ENCODE measurements at places on chromosomes 5 and 9. TPM values are rescaled to one million over a fixed set of nuclear protein-coding genes. Genes with fewer than 3 reads are reported as not detected.

DNA sequence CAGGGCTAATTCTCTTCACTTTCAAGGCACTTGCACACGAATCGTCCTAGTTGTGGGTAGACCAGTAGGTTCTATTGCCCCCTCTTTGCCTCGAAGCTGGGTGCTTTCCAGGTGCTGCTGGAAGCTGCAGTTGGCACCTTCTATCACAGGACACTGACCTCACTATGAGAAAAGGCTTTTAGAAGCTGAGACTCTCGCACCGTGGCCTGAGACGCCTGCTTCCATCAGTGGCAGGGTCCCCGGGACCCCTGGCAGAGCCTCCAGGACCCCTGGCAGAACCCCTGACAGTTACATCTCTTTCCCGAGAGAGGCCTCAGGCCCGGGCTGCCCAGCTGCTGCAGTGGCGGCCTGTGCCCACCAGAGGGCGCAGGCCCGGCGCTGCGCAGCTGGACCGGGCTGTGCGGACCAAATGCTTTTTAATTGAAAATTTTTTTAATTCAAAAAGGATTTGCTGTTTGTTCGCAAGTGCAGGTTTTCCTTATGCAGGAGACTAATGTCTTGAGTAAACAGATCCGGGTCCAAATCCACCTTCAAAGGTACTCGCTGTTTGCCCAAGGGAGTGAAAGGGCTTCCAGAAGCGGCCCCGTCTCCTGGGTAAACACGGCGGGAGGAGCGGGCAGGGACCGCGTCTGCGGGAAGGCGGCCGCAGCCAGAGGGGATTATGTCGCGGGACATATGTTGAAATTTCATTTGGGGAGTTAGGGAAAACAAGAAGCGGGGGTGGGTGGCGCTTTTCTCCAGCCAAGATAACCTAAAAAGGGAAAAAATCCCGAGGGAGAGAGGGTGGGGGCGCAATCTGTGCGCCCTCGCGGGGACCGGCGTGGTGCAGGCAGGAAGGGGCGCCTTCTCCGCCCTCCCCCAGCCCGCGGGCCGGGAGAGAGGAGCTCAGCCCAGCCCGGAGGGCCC is 114.5 kb upstream of the LMX1B start:
- H3K27me3 ChIP-seq: no peaks in the 10 kb centered on the region
- no peak for DNase-seq
- H3K4me1 ChIP-seq: peaks cover 11% of the 10 kb centered on the region
- peak overlapping the region; percentile 44 for H3K4me3 ChIP-seq
- H3K27ac ChIP-seq: no peak overlapping the region

URM1 gene
- 62.3 TPM for total RNA-seq

FGF10 gene
- 0.54 TPM for total RNA-seq

SLC25A48 gene
- total RNA-seq: 1.8 TPM

DNA sequence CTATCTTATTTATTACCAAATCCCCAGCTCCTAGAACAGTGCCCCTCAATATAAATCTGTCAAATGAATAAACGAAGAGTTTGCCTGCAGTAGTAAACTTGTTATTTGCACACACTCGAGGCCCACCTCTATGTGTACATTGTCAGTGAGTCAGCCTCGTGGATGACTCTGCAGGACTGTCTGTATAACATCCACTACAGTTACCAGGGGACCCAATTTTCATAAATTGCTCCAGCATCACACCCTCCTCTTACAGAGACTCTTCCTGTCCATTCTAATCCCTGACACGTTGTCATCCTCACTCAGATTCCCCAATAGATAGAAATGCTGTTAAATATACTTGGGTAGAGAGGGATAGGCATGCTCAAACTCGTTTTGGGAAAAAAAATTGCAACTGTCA is 478.5 kb downstream of the RAB3C start:
- H3K4me1 ChIP-seq: no peaks in the 10 kb centered on the region
- no peaks in the 10 kb centered on the region for H3K36me3 ChIP-seq
- DNase-seq: no peak
- no peak overlapping the region for H3K27ac ChIP-seq
- H3K4me3 ChIP-seq: no peak overlapping the region

- no peak overlapping the region for H3K27ac ChIP-seq
- H3K27me3 ChIP-seq: no peaks in the 10 kb centered on the region
- DNase-seq: no peak
- no peaks in the 10 kb centered on the region for H3K36me3 ChIP-seq
- peaks cover 16% of the 10 kb centered on the region for H3K4me1 ChIP-seq
These were observed 100.6 kb upstream of the IER5L start for GRCh38 chr9:129278391-129279237.

DNA sequence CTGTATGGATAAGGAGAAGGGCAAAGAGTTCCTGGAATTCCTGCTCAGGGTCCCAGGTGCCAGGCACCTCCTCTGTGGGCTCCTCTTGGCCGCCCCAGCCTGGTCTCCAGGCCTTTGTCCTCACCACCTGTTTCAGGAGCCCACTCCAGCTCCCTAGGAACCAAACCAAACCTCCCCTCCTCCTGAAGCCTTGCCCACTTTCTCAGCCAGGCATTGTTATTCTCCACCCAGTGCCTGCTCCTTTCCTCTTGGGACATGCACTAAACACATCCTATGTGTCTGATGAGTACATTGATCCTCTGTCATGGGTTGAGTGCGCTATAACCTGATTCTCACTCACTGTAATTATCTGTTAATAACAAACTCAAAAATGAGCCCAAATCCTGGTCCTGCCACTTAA is 189.8 kb downstream of the SPOCK1 start:
- no peaks in the 10 kb centered on the region for H3K27me3 ChIP-seq
- H3K36me3 ChIP-seq: no peaks in the 10 kb centered on the region
- H3K27ac ChIP-seq: no peak overlapping the region
- DNase-seq: no peak
- H3K4me3 ChIP-seq: no peak overlapping the region
- peaks cover 13% of the 10 kb centered on the region for H3K4me1 ChIP-seq

PRPF4 gene
- total RNA-seq: 36.8 TPM

DNA sequence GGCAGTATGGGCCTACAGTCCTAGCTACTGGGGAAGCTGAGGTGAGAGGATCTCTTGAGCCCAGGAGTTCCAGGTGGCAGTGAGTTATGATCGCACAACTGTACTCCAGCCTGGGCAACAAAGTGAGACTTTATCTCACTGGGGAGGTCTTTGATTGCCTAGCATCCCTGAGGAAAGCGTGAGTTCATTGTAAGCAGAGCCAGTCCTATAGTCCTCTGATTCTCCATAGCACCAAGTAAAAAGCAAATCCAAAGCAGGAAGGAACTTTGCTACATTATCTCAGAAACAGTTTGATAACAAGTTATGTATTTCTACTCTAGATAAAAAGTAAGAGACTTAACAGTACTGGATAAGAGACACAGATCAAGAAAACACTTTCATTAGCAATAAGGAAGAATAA is 37.6 kb downstream of the ANKRD31 start:
- H3K36me3 ChIP-seq: no peaks in the 10 kb centered on the region
- H3K27ac ChIP-seq: no peak overlapping the region
- DNase-seq: no peak
- H3K4me1 ChIP-seq: no peaks in the 10 kb centered on the region
- no peak overlapping the region for H3K4me3 ChIP-seq

TPPP gene
- 0.65 TPM for total RNA-seq

- no peak for DNase-seq
- H3K36me3 ChIP-seq: 0 out of 2 replicates have a peak, but pooled peaks cover 9% of the 10 kb centered on the region
- H3K4me1 ChIP-seq: no peaks in the 10 kb centered on the region
- H3K27me3 ChIP-seq: no peaks in the 10 kb centered on the region
These were observed 524 bp downstream of the FUBP3 start for GRCh38 chr9:130579738-130580463.

AGXT2 gene
- not detected for total RNA-seq

DIMT1 gene
- 39.2 TPM for total RNA-seq

- H3K4me1 ChIP-seq: peaks cover 3% of the 10 kb centered on the region
- no peak for DNase-seq
- H3K27ac ChIP-seq: no peak overlapping the region
- no peaks in the 10 kb centered on the region for H3K27me3 ChIP-seq
These were observed 2.6 kb downstream of the CLPTM1L start for GRCh38 chr5:1342268-1342667.

- H3K4me1 ChIP-seq: peaks cover 3% of the 10 kb centered on the region
- no peak for DNase-seq
These were observed 59.7 kb downstream of the GNA14 start for GRCh38 chr9:77588271-77588937.

NMUR2 gene
- total RNA-seq: not detected

- no peak overlapping the region for H3K27ac ChIP-seq
- DNase-seq: no peak
- H3K4me3 ChIP-seq: no peak overlapping the region
These were observed 386.9 kb upstream of the TLE4 start for GRCh38 chr9:79184831-79185230.

- H3K36me3 ChIP-seq: no peaks in the 10 kb centered on the region
- DNase-seq: no peak
- H3K27ac ChIP-seq: no peak within 1 kb of the TSS
- no peak within 1 kb of the TSS for H3K4me3 ChIP-seq
These were observed at the start of gene CARD9 for GRCh38 chr9:136373300-136374182. Gene CARD9, minus strand, starts transcription at chr9:136373669. Its CDS starts 1,591 bp downstream, at chr9:136372078.

PCDHA9 gene
- total RNA-seq: 0.36 TPM

DNA sequence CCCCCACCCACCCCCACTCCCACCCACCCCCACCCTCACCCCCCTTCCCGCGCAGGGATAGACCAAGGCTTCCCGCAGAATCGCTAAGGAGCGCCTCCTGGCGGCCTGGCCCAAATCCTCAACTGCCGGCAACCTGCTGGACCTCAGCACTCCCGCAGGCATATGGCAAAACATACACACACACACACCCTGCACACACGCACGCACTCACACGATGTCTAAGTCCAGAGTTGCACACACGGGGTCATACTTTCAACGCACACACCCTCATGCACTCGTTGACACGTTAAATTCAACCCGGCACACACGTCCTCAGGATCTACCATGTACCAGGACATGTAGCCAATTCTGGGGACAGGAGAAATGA is 1.7 kb downstream of the CPLX2 start:
- peaks cover 7% of the 10 kb centered on the region for H3K27me3 ChIP-seq
- H3K4me1 ChIP-seq: peaks cover 8% of the 10 kb centered on the region
- peak; percentile 92 for DNase-seq
- no peaks in the 10 kb centered on the region for H3K36me3 ChIP-seq
- no peak overlapping the region for H3K27ac ChIP-seq

CCDC183 gene
- total RNA-seq: 1.6 TPM

- no peak overlapping the region for H3K27ac ChIP-seq
- H3K27me3 ChIP-seq: peaks cover 20% of the 10 kb centered on the region
- H3K36me3 ChIP-seq: no peaks in the 10 kb centered on the region
These were observed 10.5 kb upstream of the OLFM1 start for GRCh38 chr9:135076876-135077430.

GRCh38 chr9:83355729-83356151 is 182.5 kb downstream of the FRMD3 start:
- H3K4me1 ChIP-seq: no peaks in the 10 kb centered on the region
- DNase-seq: no peak
- H3K36me3 ChIP-seq: no peaks in the 10 kb centered on the region

GRCh38 chr5:44821164-44821563 is 12.4 kb downstream of the MRPS30 start:
- no peaks in the 10 kb centered on the region for H3K36me3 ChIP-seq
- H3K27ac ChIP-seq: no peak overlapping the region
- H3K4me1 ChIP-seq: no peaks in the 10 kb centered on the region
- DNase-seq: no peak
- no peaks in the 10 kb centered on the region for H3K27me3 ChIP-seq

DNA sequence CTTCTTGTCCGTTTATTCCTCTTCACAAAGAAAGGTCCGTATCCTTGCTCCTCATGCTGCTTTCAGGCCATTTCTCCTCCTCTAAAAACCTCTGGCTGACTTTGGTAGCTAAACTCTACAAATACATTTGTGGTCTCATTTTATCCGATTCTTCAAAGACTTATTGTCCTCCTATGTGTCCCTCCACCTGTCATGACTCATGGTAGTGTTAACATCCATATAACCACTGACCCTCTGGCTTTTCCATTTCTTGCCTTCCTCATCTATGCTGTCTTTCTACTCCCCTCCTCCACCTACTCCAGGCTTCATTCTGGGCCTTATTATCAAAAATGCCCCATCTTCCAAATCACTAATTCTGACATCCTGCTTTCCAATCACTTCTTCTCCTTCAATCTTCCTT is 4.1 kb upstream of the SEMA6A start:
- no peak overlapping the region for H3K27ac ChIP-seq
- H3K36me3 ChIP-seq: no peaks in the 10 kb centered on the region
- no peaks in the 10 kb centered on the region for H3K27me3 ChIP-seq
- DNase-seq: no peak
- peaks cover 2% of the 10 kb centered on the region for H3K4me1 ChIP-seq
- no peak overlapping the region for H3K4me3 ChIP-seq

PCDHGA5 gene
- 1.3 TPM for total RNA-seq

DNA sequence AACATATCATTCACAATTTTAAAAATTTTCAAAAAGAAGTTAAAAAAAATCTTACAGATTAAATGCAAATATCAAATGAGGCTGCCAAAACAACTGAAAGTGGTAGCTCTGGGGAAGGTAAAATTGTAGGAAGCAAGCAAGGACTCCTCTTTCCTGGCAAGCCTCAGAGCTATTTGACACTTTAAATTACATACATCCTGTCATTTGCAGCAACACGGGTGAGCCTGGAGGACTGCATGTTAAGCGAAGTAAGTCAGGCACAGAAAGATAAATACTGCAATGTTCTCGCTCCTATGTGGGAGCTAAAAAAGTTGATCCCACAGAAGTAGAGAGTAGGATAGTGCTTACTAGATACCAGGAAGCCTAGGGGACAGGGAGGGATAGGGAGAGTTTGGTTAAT is 58.0 kb downstream of the LPAR1 start:
- H3K4me3 ChIP-seq: no peak overlapping the region
- H3K36me3 ChIP-seq: no peaks in the 10 kb centered on the region
- H3K27ac ChIP-seq: no peak overlapping the region
- H3K27me3 ChIP-seq: no peaks in the 10 kb centered on the region
